Stimulated activated CD4-positive, alpha-beta T cell treated with anti-CD3 and anti-CD28 coated beads, Interleukin-4, amount 100 ng/mL, for 48 hours (primary cell): ENCODE measurements at places on chromosomes 5 and 9.

- no peak for DNase-seq
These were observed 15.6 kb downstream of the RABL6 start for GRCh38 chr9:136823136-136824046.

GRCh38 chr5:124604419-124604818 lies 142.0 kb downstream of the ZNF608 start:
- DNase-seq, result no peak

DNA sequence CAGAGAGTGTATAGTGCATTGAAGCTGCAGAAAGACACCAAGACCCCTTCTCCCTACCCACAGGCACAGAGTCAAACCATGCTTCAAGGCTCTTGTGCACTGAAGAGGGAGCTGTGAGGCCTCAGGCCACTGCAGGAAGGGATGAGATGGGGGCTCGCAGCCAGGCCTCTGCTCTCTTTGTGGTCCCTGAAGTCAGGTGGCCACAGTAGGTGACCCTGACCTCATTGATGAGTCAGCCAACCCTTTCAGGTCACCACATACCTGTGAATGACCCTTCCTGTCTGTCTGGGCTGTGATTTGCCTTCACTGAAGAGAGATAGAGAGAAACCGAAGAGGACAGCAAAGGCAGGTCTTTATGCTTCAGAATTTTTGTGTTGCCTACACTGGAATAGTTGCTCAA lies 372.1 kb downstream of the ACTL7B start:
- no peak for DNase-seq

GRCh38 chr9:113614843-113615648 lies 151.5 kb downstream of the RGS3 start:
- no peak for DNase-seq

- no peak for DNase-seq
These were observed 446.7 kb upstream of the ACTBL2 start for GRCh38 chr5:57929271-57929670.

GRCh38 chr9:114098021-114098935 lies 814 bp downstream of the KIF12 start:
- no peak for DNase-seq

GRCh38 chr5:85109616-85110015 lies 724.9 kb upstream of the EDIL3 start:
- no peak for DNase-seq

- DNase-seq, result no peak
These were observed 133.7 kb downstream of the ROR2 start for GRCh38 chr9:91816356-91816755.

GRCh38 chr9:15927161-15927560 lies 374.3 kb downstream of the CCDC171 start:
- no peak for DNase-seq

DNA sequence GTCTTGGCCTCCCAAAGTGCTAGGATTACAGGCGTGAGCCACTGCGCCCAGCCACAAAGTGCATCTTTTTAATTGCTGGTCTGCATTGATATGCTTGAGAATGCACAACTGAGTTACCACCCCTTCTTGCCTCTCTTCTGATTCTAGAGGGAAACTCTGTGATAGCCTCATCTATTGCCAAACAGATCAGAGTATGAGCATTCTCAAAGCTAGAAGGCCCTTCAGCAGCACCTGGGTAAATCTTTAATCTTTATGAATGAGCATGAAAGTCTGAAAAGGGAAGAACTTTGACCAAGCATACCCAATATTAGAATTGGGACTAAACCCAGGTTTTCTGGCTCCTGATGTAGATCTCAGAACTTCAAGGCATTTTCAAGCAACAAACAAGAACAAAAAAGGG lies 298.3 kb upstream of the TNC start:
- no peak for DNase-seq

GRCh38 chr5:21663082-21663481 lies 1190.1 kb downstream of the CDH12 start:
- DNase-seq, result no peak

- DNase-seq, result no peak
These were observed 56.7 kb upstream of the CPLX2 start for GRCh38 chr5:175814691-175815090.

DNA sequence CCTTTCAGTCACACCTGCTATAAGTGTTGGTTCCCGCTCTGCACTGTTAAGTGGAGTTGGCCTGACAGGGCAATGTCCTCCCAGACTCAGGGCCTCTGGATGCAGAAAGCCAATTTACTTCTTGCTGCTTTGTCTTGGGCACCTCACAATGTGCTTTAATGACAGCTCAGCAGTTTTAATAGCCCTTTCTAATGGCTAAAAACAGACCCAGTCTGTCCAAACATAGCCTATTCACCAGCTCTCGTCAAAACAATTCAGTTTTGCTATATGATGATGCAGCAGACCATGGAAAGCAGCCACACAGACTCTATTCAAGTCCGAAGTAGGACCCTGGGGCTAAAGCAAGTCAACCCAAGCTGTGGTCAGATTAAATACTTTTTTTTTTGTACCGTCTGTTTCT lies 529.1 kb upstream of the SEMA6A start:
- no peak for DNase-seq

GRCh38 chr5:135990528-135991255 lies 35.9 kb upstream of the LECT2 start:
- DNase-seq, result no peak

DNA sequence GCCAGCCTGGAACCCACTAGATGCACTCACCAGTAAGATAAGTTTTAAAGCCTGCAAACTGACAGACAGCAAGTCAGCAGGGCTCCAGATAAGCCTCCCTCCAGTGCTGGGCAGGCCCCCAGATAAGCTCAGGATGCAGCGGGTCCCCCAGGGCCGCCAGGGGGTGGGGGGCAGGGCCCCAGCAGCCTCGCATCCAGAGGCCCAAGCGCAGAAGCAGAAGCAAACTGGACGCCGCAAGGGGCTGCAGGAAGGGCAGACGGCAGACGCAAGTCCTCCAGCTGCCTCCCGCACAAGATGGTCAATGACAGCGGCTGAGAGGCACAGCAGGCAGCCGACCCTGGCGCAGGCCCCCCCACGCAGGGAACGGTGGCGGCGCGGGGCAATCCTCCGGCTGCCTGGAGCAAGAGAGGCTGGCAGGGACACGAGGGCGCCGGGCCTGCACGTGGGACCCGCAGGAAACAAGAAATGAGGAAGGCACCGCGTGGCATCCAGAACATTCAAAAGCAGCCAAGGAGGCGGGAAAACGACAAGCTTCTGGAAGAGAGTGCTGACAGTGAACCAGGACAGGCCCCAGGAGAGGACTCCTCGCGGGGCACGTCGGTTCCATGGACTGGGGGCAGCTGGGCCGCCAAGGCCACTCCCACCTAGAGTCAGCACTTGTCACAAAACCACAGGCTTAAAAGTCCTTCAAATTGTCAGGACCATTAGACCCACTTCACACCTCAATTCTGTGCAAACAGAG lies 49.8 kb downstream of the ROR2 start:
- no peak for DNase-seq

DNA sequence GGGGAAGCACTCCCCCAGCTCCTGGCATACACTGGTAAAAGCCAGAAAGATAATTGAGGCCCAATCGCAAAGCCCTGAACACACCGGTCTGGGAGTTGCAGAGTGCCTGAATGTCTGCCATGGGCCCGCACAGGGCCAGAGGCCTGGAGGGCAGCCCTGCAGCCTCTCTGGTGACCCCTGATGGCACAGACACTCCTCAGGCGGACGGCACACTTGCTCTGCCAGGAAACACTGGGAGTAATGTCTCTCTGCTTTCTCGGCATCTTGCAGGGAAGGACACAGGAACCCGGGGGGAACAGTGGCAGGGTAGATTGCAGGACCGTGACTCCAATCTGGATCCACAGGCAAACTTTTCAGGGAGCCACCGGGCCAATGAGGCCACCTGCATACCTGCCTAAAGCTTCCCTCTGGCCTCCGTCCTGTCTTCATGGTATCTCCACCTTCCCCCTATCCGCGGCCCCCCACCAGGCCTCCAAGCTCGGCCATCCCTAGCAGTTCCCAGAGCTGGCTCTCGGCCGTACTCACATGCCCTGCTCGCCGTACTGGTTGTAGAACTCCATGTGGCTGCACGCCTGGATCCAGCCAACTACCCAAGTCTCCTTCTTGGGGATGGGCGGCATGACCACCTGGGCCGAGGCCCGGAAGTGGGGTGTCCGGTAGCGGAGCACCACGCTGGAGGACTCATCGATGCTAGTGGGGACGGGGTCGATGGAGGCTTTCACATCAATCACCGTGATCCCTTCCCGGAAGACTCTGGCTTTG lies 797 bp downstream of the FAM78A start:
- DNase-seq, result no peak

DNA sequence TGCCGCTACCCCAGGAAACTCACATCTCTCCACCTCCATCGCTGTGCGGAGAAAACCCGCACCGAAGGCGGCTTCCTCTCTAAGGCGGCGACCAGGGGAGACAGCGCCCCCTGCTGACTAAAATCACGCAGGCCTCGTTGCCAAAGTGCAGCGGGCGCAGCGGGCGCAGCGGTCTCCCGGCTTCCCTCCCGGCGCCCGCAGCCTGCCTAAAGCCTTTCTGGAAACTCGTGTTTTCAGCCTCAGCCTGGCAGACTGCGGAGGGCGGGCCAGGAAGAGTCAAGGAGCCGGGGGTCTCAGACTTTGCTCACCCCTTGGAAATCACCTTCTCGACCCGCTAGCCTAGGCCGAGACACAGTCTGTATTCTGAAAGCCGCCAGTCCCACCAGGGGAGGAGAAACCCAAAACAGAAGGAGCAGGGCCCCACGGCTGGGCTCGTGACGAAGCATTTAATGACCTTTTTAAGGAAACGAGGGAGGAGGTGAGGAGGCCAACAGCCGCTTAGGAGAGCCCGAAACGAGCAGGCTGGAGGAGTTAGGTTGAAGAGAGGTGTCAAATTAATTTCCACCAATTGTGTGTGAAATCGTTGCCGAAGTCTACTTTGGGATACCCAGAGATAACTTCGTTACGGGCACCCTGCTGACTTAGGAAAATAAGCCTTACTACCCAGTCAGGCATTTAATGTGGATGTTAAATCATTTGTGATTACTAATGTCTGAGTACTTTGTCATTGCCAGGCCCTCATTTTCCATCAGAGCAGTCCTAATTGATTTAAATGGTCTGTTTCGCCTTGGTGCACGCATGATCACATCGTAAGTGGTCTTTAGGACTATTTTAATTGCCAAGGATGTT lies 7.3 kb upstream of the FOXB2 start:
- peak; percentile 56 for DNase-seq

DNA sequence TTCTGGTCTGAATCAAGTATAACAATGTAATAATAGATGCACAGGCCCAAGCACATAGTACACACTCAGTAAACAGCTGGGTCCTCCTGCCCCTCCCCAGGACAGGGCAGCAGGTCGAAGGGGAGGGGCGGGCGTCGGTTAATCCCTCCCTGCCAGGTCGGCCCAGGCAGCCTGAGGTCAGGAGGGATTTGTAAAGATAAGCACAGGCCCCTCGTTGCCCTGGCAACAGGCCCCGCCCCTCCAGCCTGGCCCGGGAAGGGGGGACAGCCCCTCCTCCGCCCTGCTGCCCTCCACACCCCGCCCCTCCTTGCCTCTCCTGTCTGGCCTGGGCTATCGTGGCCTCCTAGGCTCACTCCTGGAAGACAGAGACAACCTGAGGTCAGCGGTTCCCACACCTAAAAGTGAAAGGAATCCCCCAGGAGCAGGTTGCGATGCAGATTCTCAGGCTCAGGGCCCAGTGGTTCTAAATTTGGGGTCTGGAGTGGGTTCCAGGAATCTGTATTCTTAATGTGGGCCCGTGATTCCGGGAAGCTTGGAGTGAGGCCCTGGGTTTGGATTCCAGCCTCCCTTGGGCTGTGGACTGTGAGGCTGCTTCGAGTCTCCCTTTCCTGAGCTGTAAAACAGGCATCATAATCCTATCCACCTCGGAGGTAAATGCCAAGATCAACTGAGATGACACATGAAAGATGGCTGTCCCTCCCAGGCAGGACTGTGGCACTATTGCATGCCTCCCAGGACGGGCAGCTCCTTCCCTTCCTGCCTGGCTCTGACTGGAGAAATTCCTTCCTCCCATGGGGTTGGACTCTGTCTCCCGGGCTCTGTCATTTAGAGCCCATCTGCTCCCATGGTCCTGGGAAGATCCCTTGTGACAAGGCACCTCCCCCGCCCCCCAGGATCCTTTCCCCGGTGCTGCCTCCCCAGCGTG lies 4.4 kb downstream of the CRB2 start:
- DNase-seq, result no peak

GRCh38 chr5:9429691-9430215 lies 116.1 kb downstream of the SEMA5A start:
- no peak for DNase-seq

DNA sequence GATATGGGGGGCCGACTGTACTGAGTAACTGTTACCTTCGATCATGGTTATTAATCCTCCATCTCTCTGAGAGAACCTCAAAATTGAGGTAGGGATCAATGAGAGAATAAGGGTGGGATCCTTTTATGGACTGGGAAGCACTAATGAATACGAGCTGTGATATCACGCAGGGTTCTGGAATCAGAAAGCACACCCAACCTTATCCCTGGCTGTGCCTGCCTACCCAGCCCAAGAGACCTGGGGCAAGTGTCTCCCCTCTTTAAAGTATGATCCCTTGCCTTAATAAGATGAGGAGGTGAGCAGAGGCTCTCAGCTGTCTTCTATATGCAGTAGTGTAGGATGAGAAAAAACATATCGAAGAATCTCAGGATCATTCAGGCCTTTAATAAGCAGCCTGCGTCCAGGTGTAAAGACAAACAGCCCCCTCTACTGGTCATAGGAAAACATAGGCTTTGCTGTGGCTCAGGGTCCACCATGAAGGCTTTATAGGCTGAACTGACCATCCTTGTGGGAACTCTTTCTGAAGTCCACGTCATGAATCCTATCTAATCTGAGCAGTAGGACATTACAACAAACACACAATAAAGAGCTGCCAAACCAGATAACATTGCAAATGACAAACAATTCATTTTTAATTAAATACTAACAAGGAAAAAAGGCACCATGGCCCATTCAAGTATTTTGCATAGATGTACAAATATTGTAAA lies 16.8 kb downstream of the NIPAL4 start:
- no peak for DNase-seq

DNA sequence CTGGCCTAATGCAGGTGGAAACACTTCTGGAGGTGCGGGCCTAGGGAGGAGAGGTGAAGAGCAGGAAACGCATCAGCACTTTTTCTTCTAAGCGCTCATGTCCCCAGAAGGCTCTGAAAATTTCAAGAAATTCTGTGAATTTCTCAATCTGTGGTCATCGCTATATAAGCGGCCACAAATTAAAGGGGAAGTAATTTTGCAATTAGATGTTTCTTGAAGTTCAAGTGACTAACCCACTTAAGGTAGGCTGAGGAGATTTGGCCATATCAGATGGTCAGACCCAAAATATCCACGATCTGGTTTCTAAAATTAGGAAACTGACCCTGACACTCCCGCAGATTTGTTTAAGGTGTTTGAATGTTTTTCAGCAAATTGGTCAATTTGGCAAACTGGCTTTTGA lies 16.6 kb upstream of the HMGCR start:
- no peak for DNase-seq
